Epithelial cell of alveolus of lung (primary cell): ENCODE measurements at places on chromosomes 5 and 9. TPM values are rescaled to one million over a fixed set of nuclear protein-coding genes. Genes with fewer than 3 reads are reported as not detected.

Gene TLE4
- 18.2 and 19.9 TPM in 2 replicates for total RNA-seq

Gene HNRNPK
- total RNA-seq: 489 and 509 TPM in 2 replicates

Gene CDX1
- total RNA-seq: 0.78 TPM in 1 of 2 replicates, not detected in the other

Gene KIF4B
- 0.08 and 0.13 TPM in 2 replicates for total RNA-seq

Gene NXNL2
- total RNA-seq: 0.52 TPM in 1 of 2 replicates, not detected in the other

Gene FCN2
- total RNA-seq: not detected in 2 replicates
